Dermis blood vessel endothelial cell (primary cell): ENCODE measurements at places on chromosomes 12 and 14. TPM values are rescaled to one million over a fixed set of nuclear protein-coding genes. Genes with fewer than 3 reads are reported as not detected.

Gene SLC39A5
- total RNA-seq: not detected in 2 replicates

Gene SERPINA12
- total RNA-seq: not detected in 2 replicates

Gene RAB15
- 9.5 and 10.4 TPM in 2 replicates for total RNA-seq

Gene CMKLR1
- total RNA-seq: 0.19 and 1.0 TPM in 2 replicates

Gene SIRT4
- 1.5 and 3.4 TPM in 2 replicates for total RNA-seq

Gene APOF
- total RNA-seq: not detected in 2 replicates

Gene REC8
- 2.7 and 4.2 TPM in 2 replicates for total RNA-seq

Gene EIF2S3B
- total RNA-seq: 1.0 and 1.2 TPM in 2 replicates

Gene MMP17
- 10.0 and 14.0 TPM in 2 replicates for total RNA-seq

Gene LRFN5
- total RNA-seq: not detected in 2 replicates

Gene AMDHD1
- total RNA-seq: 0.28 TPM in 1 of 2 replicates, not detected in the other

Gene FAM181A
- not detected in 2 replicates for total RNA-seq

Gene OR6C2
- total RNA-seq: not detected in 2 replicates

Gene TAS2R20
- 2.2 and 3.6 TPM in 2 replicates for total RNA-seq

Gene TCL1B
- total RNA-seq: not detected in 2 replicates

Gene TRHDE
- 0.05 and 0.51 TPM in 2 replicates for total RNA-seq

Gene DCAF4
- 6.6 and 9.0 TPM in 2 replicates for total RNA-seq

Gene AICDA
- total RNA-seq: not detected in 2 replicates

Gene NEDD8
- 197 and 248 TPM in 2 replicates for total RNA-seq

Gene SLC35F4
- not detected in 2 replicates for total RNA-seq

Gene RPL10L
- not detected in 2 replicates for total RNA-seq

Gene CEBPE
- total RNA-seq: not detected in 2 replicates

Gene IL31
- total RNA-seq: not detected in 2 replicates

Gene KRT6B
- 0.05 and 0.34 TPM in 2 replicates for total RNA-seq

Gene PAWR
- 141 and 154 TPM in 2 replicates for total RNA-seq

Gene TCL1A
- not detected in 2 replicates for total RNA-seq

Gene INHBC
- total RNA-seq: not detected in 2 replicates

Gene EPYC
- not detected in 2 replicates for total RNA-seq

Gene NOS1
- not detected in 2 replicates for total RNA-seq
